ENCODE measurements at places on chromosomes 6 and 20. TPM values are rescaled to one million over a fixed set of nuclear protein-coding genes. Genes with fewer than 3 reads are reported as not detected.
A peak's percentile ranks its signal among the peaks of the same experiment; 100 is the strongest.

- peak; percentile 56 for DNase-seq
These were observed 15.4 kb downstream of the EZR start for GRCh38 chr6:158803733-158804143.

DNA sequence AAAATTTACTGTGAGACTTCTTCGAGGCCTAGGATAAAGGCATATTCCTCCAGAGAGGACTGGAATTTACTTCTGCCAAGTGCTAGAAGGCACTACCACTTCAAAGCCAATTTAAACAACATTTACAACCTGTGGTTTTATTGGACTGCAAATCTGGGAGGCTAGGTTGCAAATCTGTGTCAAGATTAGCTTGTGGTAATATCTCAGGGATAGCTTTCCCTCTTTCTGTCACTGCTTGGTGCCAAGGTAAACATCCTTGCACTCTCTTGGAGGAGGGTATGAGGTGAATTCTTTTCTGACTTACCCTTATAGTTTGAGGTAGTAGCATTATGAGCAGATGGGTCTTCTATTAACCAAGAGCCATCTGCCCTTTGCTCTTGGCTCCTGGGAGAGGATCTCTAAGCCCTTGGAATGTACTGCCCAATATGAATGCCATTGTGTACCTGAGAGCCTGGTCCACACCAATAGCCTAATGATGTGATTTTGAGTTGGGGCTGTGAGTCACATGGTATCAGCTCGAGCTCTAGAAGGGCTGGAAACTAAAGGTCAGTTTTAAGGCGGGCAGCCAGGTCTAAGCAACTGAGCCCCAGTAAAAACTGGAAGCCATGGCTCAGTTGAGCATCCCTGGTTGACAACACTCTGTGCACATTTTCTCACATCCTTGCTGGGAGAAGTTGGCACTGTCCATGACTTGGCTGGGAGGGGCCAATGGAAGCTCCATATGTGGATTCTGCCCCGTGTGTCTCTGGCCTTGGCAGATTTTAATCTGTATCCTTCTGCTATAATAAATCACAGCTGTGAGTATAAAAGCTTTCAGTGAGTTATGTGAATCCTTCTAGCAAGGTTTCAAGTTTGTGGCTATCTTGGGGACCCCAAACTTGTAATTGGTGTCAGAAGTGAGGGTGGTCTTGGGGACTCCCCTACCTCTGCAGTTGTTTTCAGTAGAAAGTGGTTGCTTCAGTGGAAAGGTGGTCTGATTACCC is 188.1 kb downstream of the UBE3D start:
- DNase-seq: no peak

DNA sequence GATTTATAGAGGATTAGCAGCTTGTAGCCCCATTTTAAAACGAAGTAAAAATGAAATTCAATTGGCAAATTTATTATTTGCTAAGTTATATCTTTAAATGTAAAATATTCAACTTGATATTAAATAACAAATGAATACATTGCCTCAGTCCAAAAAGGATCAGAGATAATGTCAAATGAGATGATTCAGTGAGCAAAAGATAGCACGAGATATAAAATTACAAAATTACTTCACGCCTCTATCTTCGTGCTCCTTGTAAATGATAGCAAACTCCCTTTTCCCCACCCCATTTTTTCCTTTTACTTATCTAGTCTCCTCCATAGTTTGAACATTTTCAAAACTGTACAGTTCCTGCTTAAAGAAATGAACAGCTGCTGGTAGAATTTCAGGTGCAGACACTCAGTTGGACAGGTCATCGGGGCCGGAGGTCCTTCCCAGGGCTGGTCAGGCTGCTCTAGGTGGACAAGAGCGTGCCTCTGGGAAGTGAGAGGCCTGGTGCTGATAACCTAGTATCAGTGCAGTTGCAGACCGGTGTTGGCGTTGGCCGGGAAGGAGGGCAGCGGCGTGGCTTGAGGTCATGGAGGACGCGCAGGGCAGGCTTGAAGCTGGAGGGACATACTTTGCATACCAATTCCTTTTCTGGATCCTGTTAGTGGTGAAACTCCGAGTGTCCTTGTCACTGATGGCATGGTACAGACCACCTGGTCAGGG is 83.9 kb downstream of the CDC5L start:
- DNase-seq: no peak

ETV7 gene
- polyA plus RNA-seq: not detected

NKAIN2 gene
- 4.3 TPM for polyA plus RNA-seq
